ENCODE measurements at places on chromosomes 4 and X.

DNA sequence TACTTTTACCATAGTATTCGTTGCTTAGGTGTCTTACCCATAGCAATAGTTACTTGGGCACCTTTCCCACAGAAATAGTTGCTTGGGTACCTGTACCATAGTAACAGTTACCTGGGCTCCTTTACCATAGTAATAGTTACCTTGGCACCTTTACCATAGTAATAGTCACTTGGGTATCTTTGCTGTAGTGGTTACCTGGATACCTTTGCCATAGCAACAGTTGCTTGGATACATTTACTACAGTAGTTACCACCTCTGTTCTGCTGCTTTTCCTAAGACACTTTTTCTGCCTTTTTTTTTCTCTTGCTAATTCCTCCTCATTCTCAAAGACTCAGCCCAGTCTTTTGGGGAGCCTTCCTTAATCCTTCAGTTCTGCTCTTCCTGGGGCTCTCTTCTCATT is 272.8 kb upstream of the PUDP start:
- no peak for DNase-seq

- DNase-seq, result no peak
These were observed 2.1 kb downstream of the SEPTIN11 start for GRCh38 chr4:76951672-76952010.

- no peak for DNase-seq
These were observed 461.7 kb downstream of the PCDH18 start for GRCh38 chr4:137070614-137071013.

- no peak for DNase-seq
These were observed 49.3 kb downstream of the C4orf33 start for GRCh38 chr4:129145222-129145730.

- no peak for DNase-seq
These were observed 47.6 kb upstream of the PRSS12 start for GRCh38 chr4:118400356-118400755.
